Glutamatergic neuron (in vitro differentiated cells): ENCODE measurements at places on chromosomes 13 and 19. TPM values are rescaled to one million over a fixed set of nuclear protein-coding genes. Genes with fewer than 3 reads are reported as not detected.
A peak's percentile ranks its signal among the peaks of the same experiment; 100 is the strongest.

ACER1 gene
- not detected for total RNA-seq

SHD gene
- 254 TPM for total RNA-seq

FLT1 gene
- 49.8 TPM for total RNA-seq

DKKL1 gene
- total RNA-seq: 2.8 TPM

ZNF260 gene
- total RNA-seq: 22.4 TPM

SHANK1 gene
- 19.0 TPM for total RNA-seq

DNA sequence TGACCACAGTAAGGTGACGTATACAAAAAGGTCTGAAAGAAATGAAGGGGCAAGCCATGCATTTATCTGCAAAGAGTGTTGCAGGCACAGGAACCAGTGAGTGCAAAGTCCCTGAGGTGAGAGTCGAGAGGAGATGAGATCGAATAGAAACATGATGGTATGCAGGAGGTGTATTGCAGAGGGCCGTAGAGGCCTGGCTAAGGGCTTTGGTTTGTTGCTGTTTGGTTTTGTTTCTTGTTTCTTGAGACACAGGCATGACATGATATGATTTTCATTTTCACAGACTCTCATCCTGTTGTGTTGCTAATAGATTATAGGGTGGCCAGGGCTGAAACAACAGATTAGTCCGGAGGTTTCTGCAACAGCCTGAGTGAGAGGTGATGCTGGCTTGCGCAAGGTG, 80.4 kb downstream of the HSPH1 start:
- peaks cover 7% of the 10 kb centered on the region for H3K36me3 ChIP-seq
- no peak overlapping the region for H3K4me3 ChIP-seq

- no peak overlapping the region for H3K4me3 ChIP-seq
- no peak overlapping the region for H3K27ac ChIP-seq
Observed at GRCh38 chr13:31538067-31539042, 201.0 kb upstream of the RXFP2 start.

- no peak overlapping the region for H3K4me3 ChIP-seq
- H3K36me3 ChIP-seq: peaks cover 4% of the 10 kb centered on the region
- H3K27ac ChIP-seq: no peak overlapping the region
Observed at GRCh38 chr13:97266772-97267417, 44.8 kb downstream of the MBNL2 start.

GRCh38 chr13:38147050-38147449, 202.6 kb upstream of the UFM1 start:
- no peaks in the 10 kb centered on the region for H3K4me1 ChIP-seq
- H3K36me3 ChIP-seq: no peaks in the 10 kb centered on the region
- H3K4me3 ChIP-seq: no peak overlapping the region
- DNase-seq: no peak
- no peaks in the 10 kb centered on the region for H3K27me3 ChIP-seq
- no peak overlapping the region for H3K27ac ChIP-seq

GRCh38 chr19:5651361-5651760, 28.5 kb downstream of the SAFB start:
- H3K36me3 ChIP-seq: no peaks in the 10 kb centered on the region
- no peak overlapping the region for H3K27ac ChIP-seq
- no peak for DNase-seq
- no peak overlapping the region for H3K4me3 ChIP-seq

- no peaks in the 10 kb centered on the region for H3K36me3 ChIP-seq
- H3K27me3 ChIP-seq: peaks cover 8% of the 10 kb centered on the region
- DNase-seq: no peak
- no peak overlapping the region for H3K4me3 ChIP-seq
- peaks cover 16% of the 10 kb centered on the region for H3K4me1 ChIP-seq
Observed at GRCh38 chr13:34347784-34348573, 530.0 kb downstream of the RFC3 start.

DNA sequence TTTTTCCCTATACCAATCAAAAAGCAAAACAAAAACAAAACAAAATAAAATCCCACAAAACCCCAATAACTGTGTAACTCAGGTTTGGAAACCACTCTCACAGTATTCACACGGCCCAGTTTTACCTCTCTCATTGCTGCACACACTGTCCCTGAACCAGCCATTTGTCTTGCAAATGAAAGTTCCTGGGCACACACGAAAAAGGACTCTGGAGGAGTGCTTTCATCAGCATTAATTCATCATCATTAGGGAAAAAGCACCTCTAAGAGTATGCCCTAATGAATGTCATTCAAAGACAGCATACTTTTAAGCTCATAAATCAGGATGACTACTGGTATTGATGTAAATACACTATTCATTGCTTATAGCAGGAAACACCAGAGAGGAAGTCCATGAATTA, 306.3 kb downstream of the DNAJC15 start:
- DNase-seq: no peak
- H3K36me3 ChIP-seq: no peaks in the 10 kb centered on the region

DNA sequence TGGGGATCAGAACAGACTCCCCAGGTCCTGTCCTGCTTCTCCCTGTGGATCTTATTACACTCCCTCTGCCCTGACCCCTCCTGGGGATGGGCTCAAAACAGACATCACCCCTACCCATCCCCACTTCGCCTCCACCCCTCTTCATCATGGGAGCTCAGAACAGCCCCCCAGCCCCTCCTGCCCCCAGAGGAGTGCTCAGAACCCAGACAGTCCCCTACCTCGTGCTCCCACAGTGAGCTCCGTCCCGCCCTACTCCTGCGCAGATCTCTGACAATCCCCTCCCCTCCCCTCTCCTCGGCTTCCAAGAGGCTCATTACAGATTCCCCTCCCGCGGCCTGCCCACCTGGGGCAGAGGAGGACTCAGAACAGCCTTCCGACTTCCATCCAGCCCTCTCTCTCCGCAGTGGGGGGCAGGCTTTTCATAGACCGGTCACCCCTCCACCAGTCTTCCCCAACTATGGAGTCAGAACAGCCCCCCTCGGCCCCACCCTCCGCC, 6.1 kb downstream of the NXNL1 start:
- H3K4me3 ChIP-seq: no peak overlapping the region
- peak; percentile 44 for DNase-seq
- peaks cover 2% of the 10 kb centered on the region for H3K4me1 ChIP-seq
- H3K27me3 ChIP-seq: peaks cover 8% of the 10 kb centered on the region
- no peak overlapping the region for H3K27ac ChIP-seq

DNA sequence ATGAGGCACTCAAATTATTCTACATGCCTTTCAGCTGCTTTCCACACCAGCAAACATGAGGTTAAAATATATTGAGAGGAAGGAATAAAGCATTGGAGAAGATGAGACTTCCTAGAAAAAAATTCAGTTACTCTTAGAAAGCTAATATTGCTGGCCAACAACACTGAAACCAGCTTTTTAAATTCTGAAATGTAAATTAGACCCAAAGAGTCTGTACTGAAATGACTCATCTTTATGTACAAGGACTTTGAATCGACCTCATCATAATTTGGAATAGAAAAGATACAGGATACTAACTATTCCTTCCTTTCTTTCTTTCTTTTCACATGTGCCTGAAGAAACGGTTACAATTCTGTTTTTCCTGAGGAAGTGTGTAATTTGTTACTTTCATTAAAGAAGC, 6.5 kb upstream of the HSPH1 start:
- H3K36me3 ChIP-seq: no peaks in the 10 kb centered on the region
- no peak overlapping the region for H3K27ac ChIP-seq
- H3K4me3 ChIP-seq: no peak overlapping the region
- no peaks in the 10 kb centered on the region for H3K27me3 ChIP-seq
- H3K4me1 ChIP-seq: no peaks in the 10 kb centered on the region
- DNase-seq: no peak

DNA sequence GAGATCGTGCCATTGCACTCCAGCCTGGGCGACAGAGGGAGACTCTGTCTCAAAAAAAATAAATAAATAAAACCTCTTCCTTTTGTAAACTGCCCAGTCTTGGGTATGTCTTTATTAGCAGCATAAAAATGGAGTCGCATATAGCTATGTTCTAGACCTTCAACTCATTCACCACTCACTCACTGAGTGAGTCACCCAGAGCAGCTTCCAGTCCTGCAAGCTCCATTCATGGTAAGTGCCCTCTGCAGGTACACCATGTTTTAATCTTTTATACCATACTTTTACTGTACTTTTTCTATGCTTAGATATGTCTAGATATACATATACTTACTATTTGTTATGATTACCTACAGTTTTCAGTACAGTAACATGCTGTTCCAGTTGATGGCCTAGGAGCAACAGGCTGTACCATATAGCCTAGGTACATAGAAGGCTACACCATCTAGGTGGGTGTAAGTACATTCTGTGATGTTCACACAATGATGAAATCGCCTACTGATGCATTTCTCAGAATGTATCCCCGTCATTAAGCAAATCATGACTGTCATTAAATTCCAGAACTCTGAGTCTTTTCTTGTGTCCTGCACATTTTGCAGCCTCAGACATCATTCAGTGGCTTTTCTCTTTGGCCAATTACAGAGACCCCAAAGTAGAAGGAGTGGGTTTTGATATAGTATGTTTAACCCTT, 13.7 kb upstream of the FARP1 start:
- peaks cover 5% of the 10 kb centered on the region for H3K36me3 ChIP-seq
- no peak overlapping the region for H3K4me3 ChIP-seq
- no peaks in the 10 kb centered on the region for H3K4me1 ChIP-seq
- DNase-seq: no peak
- no peaks in the 10 kb centered on the region for H3K27me3 ChIP-seq
- H3K27ac ChIP-seq: no peak overlapping the region

- peaks cover 1% of the 10 kb centered on the region for H3K4me1 ChIP-seq
- no peak for DNase-seq
- H3K36me3 ChIP-seq: peaks cover 14% of the 10 kb centered on the region
- H3K27ac ChIP-seq: no peak overlapping the region
- no peak overlapping the region for H3K4me3 ChIP-seq
Observed at GRCh38 chr19:42349378-42350107, 24.1 kb downstream of the MEGF8 start.

GRCh38 chr13:40819797-40820315, 30.4 kb downstream of the SLC25A15 start:
- H3K36me3 ChIP-seq: no peaks in the 10 kb centered on the region
- no peak for DNase-seq
- H3K27me3 ChIP-seq: no peaks in the 10 kb centered on the region
- H3K27ac ChIP-seq: no peak overlapping the region
- H3K4me3 ChIP-seq: no peak overlapping the region
- H3K4me1 ChIP-seq: no peaks in the 10 kb centered on the region

DNA sequence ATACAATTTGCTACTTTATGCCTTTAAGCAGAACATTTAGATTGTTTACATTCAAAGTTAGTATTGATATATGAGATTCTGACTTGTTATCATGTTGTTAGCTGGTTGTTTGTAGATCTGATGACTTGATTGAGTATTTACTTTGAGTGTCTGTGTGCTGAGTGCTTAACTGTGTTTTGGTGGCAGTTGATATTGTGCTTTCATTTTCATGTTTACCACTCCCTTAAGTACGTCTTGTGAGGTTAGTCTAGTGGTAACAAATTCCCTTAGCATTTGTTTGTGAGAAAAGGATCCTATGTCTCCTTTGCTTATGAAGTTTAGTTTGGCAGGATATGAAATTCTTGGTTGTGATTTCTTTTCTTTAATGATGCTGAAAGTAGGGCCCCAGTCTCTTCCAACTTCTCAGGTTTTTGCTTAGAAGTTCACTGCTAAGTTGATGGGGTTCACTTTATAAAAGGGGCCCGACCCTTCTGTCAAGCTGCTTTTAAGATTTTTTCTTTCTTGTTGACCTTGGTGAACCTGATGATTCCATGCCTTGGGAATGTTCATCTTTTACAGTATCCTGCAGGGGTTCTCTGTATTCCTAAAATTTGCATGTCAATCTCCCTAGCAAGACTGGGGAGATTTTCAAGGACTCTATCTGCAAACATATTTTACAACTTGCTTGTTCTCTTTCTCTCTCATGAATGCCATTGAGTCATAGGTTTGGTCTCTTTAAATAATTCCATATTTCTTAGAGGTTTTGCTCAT, 1095.4 kb upstream of the PCDH20 start:
- no peak for DNase-seq
- H3K4me1 ChIP-seq: no peaks in the 10 kb centered on the region
- H3K4me3 ChIP-seq: no peak overlapping the region
- H3K27me3 ChIP-seq: no peaks in the 10 kb centered on the region
- no peak overlapping the region for H3K27ac ChIP-seq

GRCh38 chr13:26540334-26540733, 17.1 kb upstream of the WASF3 start:
- H3K4me3 ChIP-seq: no peak overlapping the region
- no peak for DNase-seq
- peaks cover 8% of the 10 kb centered on the region for H3K27me3 ChIP-seq
- no peak overlapping the region for H3K27ac ChIP-seq
- H3K4me1 ChIP-seq: peaks cover 7% of the 10 kb centered on the region

DNA sequence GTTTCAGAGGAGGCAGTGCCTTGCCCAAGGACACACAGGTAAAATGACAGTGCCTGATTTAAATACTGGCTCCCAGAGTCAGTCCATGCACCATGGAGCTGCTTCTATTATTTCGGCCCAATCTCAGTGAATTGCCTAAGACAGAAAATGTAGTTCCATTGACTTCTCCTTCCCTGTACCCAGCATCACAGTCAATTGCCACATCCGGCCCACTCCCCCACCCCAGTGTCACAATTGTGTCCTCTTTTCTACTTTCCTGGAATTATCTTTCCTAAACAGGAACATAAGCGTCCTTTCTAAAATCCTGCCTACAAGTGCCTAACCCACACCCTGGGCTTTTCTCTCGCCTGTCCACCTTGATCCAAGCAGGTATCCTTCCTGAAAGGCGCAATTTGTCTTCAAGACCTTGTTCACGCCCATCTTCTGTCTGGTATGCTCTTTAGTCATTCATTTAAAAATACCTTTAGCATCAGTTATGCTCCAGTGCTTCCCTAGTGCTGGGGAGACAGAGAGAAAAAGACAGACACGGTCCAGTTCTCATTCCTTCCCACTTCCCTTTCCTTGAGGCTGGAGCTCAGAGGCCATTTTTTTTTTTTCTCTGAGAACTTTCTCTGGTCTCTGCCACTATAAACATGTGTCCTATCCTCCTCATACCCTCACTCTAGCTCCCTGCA, 411.4 kb downstream of the LIG4 start:
- H3K4me3 ChIP-seq: no peak overlapping the region
- H3K27me3 ChIP-seq: peaks cover 2% of the 10 kb centered on the region
- DNase-seq: no peak
- H3K27ac ChIP-seq: no peak overlapping the region
